ENCODE measurements at places on chromosomes 6 and 20.
A peak's percentile ranks its signal among the peaks of the same experiment; 100 is the strongest.

DNA sequence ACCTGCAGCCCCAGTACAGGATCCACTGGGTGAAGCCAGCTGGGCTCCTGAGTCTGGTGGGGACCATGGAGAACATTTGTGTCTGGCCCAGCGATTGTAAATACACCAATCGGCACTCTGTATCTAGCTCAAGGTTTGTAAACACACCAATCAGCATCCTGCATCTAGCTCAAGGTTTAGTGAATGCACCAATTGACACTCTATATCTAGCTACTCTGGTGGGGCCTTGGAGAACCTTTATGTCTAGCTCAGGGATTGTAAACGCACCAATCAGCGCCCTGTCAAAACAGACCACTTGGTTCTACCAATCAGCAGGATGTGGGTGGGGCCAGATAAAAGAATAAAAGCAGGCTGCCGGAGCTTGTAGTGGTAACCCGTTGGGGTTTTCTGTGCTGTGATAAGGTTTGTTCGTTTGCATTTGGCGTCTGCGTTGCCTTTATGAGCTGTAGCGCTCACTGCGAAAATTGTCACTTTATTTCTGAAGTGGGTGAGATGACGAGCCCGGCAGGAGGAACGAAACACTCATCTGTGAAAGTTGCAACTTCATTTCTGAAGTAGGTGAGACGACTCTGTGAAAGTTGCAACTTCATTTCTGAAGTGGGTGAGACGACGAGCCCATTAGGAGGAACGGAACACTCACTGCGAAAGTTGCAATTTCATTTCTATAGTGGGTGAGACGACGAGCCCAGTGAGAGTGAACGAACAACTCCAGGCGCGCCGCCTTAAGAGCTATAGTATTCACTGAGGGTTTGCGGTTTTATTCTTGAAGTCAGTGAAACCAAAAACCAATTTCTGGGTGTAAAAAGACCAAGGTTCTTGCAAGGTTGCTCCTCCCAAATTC is 31.1 kb downstream of the SERPINB6 start:
- no peak for DNase-seq

- no peak for DNase-seq
Measured at GRCh38 chr6:137043710-137044365, 927 bp downstream of the IL20RA start.

GRCh38 chr20:33521461-33521860 is 31.6 kb downstream of the CBFA2T2 start:
- no peak for DNase-seq

DNA sequence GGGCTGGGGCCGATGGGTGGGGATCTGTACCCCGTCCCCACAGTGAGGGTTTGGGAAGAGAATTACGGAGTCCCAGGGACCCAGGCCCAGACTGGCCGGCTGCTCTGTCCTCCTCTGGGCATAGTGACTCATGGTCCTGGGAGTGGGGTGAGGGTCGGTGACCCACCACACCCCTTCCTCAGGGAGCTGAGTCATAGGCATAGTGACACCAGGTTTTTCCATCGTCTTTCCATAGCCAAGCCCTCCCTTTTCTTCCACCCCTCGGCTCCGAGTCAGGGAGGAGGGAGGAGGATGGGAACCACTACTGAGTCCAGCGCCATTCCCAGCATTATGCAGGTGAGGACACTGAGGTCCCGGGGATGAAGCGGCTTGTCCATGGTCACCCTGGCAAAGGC is 8.9 kb downstream of the CYP21A2 start:
- no peak for DNase-seq

DNA sequence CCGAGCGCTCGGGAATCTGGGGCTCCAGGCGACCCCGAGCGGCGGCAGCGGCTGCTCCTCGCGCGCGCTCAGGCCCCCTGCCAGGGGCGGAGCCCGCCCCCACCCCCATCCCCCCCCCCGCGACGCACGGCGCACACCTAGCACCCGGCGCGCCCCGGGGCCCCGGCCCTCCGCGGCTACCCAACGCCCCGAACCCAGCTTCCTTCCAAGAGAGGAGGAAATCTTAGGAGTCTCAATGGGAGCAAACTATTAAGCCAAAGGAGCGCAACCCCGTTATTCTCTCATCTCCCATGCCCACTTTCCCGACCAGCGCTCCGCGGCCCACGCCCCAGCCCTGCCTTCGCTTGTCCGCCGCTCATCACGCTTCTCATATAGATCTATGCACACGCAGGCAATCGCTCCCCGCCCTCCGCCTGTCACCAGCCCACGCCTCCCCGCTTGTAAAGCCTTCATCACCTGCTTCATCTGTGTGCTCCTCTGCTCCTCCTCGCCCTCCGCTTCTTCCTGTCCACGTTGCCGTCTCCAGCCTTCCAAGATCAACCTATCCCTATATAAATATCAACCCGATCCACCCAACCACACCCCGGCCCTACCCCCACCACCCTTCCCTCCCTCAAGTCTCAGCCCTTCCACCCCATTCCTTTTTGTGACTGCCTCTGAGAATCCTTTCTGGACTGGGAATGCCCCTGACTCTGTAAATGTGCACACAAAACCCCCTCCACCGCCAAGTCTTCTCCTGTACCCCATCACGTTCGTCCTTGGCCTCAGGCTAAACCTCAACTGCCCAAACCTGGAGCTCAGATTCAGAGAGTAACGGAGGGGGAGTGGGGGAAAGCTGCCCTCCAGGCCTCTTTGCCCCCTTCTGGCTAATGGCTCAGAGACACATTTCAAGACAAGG is at the start of gene DLK2:
Gene DLK2 (minus strand): TSS at position 18 of the 898 bp plus-strand sequence. CDS start 723 bp downstream, outside the sequence.
- DNase-seq = no peak

DNA sequence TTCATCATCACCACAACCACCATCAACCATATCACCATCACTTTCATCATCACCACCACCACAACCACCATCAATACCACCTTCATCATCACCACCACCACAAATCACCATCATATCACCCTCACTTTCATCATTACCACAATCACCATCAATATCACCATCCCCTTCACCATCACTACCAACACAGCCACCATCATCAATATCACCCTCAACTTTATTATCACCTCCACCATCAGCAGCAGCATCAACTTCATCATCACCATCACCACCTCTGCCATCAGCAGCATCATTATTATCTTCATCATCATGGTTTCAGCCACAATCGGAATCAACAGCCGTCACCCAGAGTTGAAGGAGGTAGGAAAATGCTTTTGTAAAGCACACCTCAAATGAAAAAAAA is 225.7 kb upstream of the SULF2 start:
- DNase-seq = no peak

DNA sequence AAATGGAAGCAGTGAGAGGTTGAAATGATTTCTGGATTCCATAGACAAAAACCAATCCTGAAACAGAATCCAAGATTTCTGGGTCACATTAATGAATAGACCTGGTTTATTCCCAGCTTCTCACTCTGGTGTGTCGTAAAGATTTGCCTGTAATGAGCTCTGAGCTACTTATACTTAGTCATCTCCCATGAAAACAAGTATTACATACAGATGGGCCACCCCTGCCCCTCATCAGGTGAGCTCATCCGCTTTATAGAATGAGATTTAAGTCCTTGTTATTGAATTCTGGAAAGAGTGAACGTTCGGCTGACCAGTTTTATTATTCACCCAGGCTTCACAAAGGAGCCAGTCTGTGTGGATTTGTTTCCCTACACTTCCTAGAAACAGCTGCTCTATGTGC is 47.1 kb upstream of the TMEM181 start:
- DNase-seq = no peak

DNA sequence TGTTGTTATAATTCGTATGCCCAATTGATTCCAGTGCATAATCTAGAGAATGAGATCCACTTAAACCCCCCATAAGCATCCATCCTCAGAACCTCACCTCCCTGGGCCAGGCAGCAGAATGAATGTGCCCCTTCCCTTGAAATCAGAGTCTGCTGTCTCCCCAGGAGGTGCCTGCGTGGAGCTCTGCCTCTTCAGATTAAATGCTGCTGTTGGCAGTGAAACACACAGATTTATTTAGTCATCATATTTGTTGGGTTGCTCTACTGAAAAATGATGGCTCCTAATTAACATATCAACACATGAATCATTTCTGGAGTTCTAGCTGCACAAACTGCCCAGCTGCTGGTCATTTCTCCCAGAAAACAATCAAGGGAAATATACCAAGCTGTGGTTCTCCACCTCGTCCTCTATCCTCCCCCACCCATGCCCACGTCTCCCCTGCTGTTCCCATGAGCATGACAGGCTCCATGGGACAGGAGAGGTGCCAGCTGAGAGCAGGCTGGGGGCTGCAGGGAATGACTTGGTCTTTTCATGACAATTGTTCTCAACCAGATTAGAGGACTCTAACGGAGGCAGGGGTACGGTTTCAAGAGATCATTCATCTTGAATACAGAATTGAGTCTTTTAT is 633.1 kb downstream of the CDH26 start:
- DNase-seq = no peak

GRCh38 chr20:6241591-6241990 is 118.8 kb upstream of the FERMT1 start:
- DNase-seq = no peak

GRCh38 chr6:151705993-151706733 is 101.3 kb upstream of the ESR1 start:
- no peak for DNase-seq

GRCh38 chr6:34412643-34413214 is 13.1 kb downstream of the RPS10 start:
- no peak for DNase-seq

GRCh38 chr20:11378252-11378651 is 539.4 kb upstream of the BTBD3 start:
- no peak for DNase-seq

- DNase-seq = no peak
Measured at GRCh38 chr6:149060300-149060984, 257.1 kb upstream of the TAB2 start.

DNA sequence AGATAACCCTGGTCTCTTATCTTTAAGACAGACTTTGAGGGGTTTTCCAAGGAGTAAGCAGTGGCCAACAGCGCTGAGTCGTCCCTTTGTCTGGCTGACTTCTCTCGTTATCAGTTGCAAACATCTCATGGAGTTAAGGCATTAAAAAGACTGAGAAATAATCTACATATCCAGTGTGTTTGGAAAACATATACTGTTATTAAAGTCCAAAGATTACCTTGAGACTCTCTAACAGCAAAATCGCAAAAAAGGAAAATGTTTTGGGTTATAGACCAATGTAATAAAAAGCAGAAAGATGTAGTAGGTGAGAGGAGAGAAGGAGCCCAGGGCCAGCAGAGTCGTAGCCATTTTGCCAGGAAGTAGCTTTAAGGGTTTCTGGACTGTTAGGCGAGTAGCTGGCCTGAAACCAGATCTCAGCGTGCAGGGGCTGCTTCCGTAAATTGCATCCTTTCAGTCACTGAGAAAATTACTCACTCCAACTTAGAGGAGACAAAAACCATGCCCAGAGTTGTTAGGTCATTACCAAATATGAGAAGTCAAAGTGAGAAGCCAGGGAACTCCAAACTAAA is 24.6 kb downstream of the MYLK4 start:
- DNase-seq = no peak

DNA sequence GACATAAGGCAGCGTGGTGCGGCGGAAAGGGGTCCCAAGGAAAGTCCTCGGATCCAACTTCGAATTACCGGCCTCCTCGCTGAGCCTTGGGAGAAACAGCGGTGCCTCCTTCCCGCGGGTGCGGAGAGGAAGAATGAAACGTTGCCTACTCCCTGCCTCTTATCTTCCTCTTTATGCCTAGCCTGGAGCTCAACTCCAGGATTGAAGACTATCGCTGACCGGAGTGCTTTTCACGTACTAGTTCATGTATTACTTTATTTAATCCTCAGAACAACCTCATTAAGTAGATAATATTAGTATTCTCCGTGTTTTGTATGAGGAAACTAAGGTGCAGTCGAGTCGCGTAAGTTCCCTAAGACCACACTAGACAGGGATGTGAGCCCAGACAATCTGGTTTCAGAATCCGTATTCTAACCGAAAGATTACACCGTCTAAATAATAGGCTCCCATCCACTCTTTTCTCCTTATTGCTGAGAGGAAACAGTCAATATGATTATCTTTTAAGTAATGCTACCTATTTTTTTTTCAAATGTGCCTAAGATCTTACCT is 793 bp upstream of the PDSS2 start:
- DNase-seq = peak; percentile 51

DNA sequence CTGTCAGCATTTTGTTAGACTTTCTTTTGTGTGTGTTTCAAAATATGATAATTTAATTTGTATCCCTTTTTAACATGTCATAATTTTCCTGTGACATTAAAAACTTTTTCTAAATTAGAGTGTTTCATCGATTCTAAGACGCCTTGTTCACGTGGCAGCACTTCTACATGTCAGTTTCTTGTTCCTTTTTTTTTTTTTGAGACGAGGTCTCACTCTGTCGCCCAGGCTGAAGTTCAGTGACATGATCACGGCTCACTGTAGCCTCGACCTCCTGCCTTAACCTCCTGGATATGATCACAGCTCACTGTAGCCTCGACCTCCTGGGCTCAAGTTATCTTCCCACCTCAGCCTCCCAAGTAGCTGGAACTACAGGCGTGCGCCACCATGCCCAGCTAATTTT is 27.6 kb upstream of the ADRM1 start:
- DNase-seq = no peak

- DNase-seq = no peak
Measured at GRCh38 chr6:82415820-82416219, 52.2 kb downstream of the TPBG start.

DNA sequence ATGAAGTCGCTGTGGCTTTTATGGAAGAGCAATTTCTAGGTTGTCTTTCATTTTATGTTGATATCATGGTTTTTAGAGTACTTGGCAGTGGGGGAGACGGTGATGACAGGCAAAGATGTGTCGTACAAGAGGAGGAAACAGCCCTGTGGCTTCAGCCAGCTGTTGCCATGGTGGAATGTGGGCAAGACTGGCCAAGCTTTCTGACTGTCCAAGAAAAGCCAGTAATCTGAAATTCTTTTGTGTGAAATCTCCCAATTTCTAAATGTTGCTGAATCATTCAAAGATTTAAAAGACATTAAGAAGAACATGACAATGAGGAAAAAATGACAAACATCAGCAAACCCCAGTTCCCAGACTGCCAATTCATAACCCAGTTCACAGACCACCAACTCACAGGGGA is 23.1 kb downstream of the PFDN4 start:
- no peak for DNase-seq

DNA sequence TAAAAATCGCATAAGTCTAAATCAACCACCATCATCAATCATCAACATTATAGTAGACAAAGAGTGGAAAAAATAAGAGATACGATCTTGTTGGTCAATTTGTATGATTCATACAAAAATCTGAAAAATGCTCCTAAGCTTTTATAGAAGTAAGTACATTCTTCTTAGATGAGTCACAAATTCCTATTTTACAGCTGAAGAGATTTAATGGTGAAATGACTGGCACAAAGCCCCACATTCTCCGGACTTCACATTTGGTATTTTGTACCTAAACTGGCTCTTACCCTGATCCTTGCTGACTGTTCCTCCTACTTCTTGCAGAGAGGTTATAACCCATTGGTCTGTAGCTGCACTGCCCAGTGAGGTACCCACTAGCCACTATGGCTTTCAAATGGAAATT is 29.9 kb upstream of the PREP start:
- no peak for DNase-seq

- DNase-seq = no peak
Measured at GRCh38 chr6:16933961-16934360, 167.9 kb upstream of the STMND1 start.

DNA sequence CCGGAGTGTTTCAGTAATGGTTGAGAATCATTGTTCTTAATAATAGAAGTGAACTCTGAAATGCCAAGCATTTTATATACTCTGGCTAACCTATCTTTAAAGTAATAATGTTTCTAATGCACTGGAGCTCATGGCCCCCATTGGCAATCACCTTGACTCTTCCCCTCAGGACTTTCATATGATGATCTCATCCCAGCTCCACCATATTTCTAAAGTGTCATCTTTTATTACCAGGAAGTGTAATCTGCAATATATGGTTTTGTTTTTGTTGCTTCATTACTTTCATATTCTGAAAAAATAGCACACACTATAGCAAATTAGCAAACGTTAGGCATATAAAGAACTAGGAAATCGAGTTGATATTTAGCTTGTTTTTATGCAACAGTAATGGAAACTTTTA is 60.3 kb downstream of the TULP4 start:
- DNase-seq = no peak
